ENCODE measurements at places on chromosomes 5 and 9. TPM values are rescaled to one million over a fixed set of nuclear protein-coding genes. Genes with fewer than 3 reads are reported as not detected.

Gene SMIM15
- total RNA-seq = 70.5 TPM

Gene PCDHGB7
- 0.65 TPM for total RNA-seq

Gene TRIM23
- 8.5 TPM for total RNA-seq

Gene MLANA
- not detected for total RNA-seq

Gene NSA2
- 143 TPM for total RNA-seq

Gene PCDHB10
- total RNA-seq = under 0.01 TPM

Gene PAEP
- not detected for total RNA-seq

Data from epithelial cell of proximal tubule (primary cell).